HT1080 (cell line): ENCODE measurements at places on chromosomes 5 and 9. TPM values are rescaled to one million over a fixed set of nuclear protein-coding genes. Genes with fewer than 3 reads are reported as not detected.
A peak's percentile ranks its signal among the peaks of the same experiment; 100 is the strongest.

DNA sequence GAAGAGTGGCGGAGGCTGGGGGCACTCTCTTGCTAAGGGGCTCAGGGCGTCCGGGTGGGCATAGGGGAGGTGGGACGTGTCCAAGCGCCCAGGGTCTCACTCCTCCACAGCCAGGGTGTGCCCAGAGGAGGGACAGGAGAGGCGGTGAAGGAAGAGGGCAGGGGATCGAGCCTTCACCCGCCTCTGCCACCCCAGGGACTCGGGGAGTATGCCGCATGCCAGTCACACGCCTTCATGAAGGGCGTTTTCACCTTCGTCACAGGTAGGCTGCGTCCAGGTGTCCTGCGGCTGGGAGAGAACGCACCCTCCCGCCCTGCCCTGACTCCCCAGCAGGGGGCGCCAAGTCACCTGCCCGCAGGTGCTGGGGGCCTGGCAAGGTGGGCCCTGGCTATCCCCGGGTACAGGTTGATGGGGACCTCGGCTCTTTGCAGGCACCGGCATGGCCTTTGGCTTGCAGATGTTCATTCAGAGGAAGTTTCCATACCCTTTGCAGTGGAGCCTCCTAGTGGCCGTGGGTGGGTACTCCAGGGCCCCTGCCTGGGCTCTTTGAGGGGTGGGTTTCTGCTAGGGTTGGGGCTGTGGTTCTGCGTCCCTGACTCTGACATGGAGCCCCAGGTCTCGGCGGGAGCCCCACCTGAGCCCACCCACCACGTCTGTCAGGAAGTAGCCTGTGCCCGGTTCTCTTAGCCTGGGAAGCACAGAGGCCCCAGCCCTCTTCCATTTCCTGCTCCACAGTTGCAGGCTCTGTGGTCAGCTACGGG lies 552 bp downstream of the TMEM141 start:
- DNase-seq: peak; percentile 31

DNA sequence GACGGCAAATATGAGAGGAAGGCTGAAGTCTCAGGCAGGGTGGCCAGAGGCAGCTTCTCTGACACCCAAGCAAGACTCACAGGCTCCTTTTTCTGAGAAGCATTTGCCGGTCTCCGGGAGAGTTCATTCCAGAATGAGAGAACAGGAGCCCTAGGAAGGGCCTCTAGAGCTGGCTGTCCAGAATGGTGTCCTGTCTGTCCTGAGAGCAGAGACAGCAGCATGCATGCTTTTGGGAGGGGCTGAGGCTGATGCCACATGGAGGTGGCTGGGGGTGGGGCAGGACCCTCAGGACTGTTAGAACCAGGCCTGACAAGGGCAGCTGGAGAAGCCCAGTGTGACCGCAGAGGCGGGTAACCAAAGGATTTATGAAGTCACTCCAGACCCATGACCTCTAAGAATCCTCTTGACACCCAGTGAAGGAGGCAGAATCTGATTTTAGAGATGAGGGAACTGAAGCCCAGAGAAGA lies 60.0 kb downstream of the SHB start:
- DNase-seq: no peak

UNC13B gene
- total RNA-seq: 9.5 and 10.7 TPM in 2 replicates

DNA sequence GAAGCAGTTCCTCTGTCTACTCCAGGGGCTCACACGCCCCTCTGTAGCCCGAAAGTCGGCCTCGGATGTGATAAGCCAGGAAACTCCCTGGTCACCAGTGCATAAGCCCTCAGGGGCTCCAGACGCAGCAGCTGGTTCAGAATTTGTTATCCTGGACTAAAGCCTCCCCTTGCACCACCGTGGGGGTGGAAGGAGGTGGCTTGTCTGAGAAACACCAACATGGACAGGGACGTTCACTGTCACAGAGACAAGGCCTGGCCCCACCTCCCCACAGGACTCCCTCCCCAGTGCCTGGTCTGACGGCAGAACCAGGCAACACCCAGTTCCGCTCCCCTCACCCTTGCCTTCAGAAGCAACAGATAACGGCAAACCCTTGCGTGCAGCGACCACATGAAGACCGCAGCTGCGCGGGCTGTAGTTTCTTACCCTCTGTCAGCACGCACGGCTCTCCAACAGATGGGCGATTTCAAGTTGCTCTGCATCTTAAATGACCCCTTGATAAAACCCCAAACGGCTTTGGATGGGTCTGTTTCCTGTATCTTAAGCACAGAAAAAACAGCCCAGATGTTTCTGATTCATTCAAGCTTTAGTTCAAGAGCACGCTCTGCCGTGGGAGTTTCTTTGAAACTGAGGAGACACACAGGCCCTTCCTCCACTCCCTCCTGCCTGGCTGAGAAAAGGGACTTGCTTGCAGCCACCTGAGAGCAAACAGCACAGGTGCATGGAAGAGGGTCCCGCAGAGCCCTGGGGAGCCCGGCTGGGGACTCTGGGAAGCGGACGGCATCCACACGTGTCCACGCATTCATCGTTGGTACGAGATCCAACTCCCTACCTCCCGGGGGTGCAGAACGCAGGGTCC lies 44.7 kb upstream of the NKD2 start:
- DNase-seq: no peak

DNA sequence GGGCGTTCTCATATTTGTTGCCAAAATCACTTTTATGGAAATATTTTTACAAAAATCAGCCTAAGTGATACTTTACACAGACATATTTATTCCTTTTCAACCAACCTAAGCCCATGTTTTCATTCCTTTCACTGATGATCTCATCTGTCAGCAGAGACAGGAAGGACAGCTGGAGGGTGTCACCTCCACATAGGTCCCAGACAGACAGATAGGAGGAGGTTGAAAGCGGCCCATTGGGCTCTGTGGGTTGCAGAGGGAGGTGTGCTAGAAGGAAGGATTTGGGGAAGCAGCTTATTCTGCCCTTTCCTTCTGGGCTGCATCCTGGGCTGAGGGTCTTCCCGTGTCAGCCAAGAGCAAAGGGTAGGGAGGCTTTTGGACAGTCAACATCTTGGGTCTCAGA lies 26.0 kb upstream of the SEMA4D start:
- no peak for DNase-seq

NSD1 gene
- total RNA-seq: 14.3 and 18.3 TPM in 2 replicates

TNFSF8 gene
- not detected in 2 replicates for total RNA-seq

- no peak for DNase-seq
Measured at GRCh38 chr5:134864707-134865106, 9.5 kb upstream of the TXNDC15 start.

DNA sequence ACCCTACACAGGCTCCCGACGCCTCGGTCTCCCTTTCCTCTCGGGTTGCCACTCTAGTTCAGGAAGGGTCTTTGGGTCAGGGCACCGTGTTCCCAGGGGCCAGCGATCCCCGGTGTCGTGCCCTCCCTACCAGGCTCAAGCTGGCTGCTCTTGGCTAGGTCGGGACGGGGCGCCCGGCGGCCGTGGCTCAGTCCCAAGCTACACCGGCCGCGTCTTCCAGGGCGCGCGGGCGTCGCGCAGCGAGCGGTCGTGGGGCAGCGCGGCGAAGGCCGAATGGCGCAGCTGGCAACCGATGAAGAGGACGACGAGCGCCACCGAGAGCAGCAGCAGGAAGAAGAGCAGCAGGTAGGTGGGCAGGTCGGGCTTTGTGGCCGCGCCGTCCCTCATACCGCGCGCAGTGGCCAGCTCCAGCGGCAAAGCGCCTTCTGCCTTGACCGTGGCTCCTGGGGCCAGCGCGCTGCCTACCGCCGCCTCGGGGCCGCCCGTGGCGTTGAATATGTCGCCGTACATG lies 892 bp downstream of the SMIM32 start:
- no peak for DNase-seq

DNA sequence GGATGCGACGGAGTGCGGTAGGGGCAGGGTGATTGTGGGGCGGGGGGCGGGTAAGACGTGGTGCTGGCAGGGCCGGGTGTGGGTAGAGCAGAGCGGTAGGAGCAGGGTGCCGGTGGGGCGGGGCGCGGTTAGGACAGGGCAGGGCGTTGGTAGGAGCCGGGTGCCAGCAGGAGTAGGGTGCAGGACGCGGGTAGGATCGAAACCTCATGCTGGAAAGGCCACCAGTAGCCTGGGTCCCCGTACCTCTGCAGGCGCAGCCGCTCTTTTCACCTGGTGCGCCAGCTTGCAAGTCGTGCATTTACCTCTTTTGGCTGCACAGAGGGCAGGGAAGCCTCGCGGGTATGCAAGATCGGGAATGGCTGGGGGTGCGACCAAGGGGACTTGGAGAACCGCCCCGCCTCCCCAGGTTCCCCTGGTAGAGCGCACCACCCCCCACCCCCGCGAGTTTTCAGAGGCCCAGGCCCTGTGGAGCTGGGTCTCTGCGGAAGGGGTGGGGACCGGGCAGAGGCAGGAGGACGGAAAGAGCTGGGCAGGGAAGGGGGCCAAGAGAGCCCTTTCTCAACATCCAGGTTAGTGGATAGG lies 104.8 kb upstream of the SIMC1 start:
- no peak for DNase-seq

GRCh38 chr9:36738318-36738976 lies 165.8 kb downstream of the MELK start:
- DNase-seq: peak; percentile 81

- peak; percentile 37 for DNase-seq
Measured at GRCh38 chr5:154312576-154312975, 122.0 kb downstream of the GALNT10 start.

THOC3 gene
- 116 and 118 TPM in 2 replicates for total RNA-seq
